ENCODE measurements at places on chromosomes 7 and 10.

GRCh38 chr10:50625649-50626132 is 1.9 kb upstream of the SGMS1 start:
- DNase-seq = no peak

- DNase-seq = no peak
Measured at GRCh38 chr7:24406789-24407299, 122.9 kb downstream of the NPY start.

GRCh38 chr10:129962872-129963640 is 1.0 kb downstream of the EBF3 start:
- DNase-seq = no peak

GRCh38 chr10:18008986-18009385 is 57.3 kb downstream of the SLC39A12 start:
- no peak for DNase-seq

Data from T1000 (cell line).